ENCODE measurements at places on chromosomes 4 and X. TPM values are rescaled to one million over a fixed set of nuclear protein-coding genes. Genes with fewer than 3 reads are reported as not detected.

DNA sequence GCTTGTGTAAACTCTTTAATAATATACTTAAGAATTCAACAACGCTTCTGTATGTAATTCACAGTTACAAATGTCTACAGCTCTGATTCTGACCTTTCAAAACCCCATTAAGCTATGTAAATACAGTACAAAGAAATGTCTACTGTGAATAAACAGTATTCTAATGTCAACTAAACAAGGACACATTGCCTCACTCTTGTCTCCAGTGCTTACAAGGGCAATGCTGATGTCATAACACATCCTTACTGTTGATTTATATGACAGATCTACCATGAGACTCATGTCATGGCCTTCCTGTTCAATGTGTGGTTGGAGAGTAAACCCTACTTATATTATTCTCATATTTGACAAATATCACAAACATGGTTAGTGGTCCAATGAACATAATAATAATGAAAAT lies 256.1 kb upstream of the ADGRL3 start:
- DNase-seq: no peak

- no peak for DNase-seq
These were observed 50.6 kb upstream of the ANKRD17 start for GRCh38 chr4:73309211-73309610.

DNA sequence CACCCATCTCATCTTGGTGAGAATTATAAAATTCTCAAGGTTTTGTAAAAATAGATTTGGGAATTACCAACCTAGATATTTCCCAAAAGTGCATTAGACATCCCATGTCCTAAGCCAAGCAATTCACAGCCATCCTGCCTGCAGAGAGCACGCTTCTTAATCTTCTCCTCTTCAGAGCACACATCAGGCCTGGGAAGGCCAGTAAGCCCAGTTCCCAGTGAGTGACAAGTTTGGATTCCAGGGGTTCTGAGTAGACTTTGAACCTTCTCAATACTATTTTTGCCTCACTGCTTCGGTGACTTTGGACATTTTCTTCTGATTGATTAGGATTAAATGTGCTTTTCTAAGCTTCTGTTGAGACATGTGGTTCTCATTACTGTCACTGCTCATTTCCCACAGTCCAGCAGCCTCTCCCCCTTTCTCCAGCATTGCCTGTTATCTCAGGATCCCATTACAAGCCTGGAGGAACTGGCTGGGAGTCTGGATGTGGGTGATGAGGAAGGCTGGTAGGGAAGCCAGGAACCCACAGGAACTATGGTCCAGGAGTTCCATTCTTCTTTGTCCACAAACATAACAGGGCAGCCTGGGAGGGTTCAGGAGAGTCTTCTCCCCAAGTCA lies 56.4 kb upstream of the TMEM150C start:
- peak; percentile 40 for DNase-seq

- no peak for DNase-seq
These were observed 97.3 kb downstream of the PPP1R2C start for GRCh38 chrX:42680666-42681065.

GRCh38 chrX:23616361-23616760 lies 50.9 kb upstream of the PRDX4 start:
- no peak for DNase-seq

GRCh38 chrX:72624194-72624593 lies 51.6 kb upstream of the HDAC8 start:
- no peak for DNase-seq

- DNase-seq: peak; percentile 85
These were observed 3.8 kb downstream of the CXXC4 start for GRCh38 chr4:104490770-104491480.

DNA sequence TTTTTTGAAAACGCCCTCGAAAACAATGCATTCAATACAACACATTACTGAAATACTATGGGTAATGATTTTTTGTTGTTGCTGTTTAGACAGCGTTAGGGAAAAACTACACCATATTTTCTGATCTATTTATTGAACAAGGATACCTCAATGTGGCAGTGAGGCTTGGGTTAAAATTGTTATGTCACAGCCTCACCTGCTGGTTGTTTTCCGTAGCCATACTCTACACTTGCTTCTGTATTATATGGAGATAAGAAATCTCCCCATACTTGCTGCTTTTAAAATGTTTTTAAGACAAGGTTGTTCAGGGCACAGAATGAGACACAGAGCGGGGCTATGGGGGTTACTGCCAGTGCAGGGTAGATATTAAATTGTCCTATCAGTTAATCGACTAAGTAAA lies 221.6 kb upstream of the FTHL17 start:
- DNase-seq: no peak

GRCh38 chr4:26135331-26135730 lies 185.5 kb upstream of the RBPJ start:
- DNase-seq: no peak

DNA sequence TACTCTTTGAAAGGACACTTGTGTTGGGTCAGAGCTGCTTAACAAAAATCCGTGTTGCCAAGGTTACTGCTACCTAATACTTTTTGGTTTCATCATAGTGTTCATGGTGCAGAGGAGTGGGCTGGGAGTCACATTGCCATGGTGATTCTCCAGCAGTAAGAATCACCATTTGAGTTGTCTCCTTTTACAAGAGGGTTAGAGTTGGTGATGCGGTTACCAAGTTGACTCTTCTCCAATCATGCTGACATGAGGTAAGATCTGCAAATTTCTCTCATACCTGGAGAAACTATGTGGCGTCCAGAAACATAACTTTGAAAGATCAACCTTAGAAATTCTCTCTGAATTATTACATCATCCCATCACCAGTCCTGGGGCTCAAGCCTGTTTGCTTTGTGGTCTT lies 242.9 kb upstream of the CNKSR2 start:
- no peak for DNase-seq

DNA sequence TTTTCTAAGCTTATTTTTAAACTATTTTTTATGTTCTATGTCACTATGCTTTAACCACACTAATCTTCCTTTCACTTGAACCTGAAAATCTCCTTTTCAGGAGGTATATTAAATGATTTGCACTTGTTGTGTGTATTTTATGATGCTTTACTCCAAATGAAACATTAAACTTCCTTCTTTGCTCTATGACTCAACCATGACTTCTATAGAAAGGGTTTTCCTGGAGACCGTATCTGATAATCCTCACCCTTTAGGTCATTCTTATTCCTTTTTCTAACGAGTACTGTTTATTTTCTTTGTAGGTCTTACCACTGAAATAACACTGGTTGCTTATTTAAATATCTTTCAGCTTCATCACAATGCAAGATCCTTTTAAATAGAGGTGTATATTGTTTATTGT lies 1163.2 kb downstream of the PCDH18 start:
- no peak for DNase-seq

GRCh38 chr4:148398988-148399387 lies 43.2 kb downstream of the NR3C2 start:
- no peak for DNase-seq

GRCh38 chr4:66017671-66018070 lies 347.4 kb upstream of the EPHA5 start:
- DNase-seq: no peak

DNA sequence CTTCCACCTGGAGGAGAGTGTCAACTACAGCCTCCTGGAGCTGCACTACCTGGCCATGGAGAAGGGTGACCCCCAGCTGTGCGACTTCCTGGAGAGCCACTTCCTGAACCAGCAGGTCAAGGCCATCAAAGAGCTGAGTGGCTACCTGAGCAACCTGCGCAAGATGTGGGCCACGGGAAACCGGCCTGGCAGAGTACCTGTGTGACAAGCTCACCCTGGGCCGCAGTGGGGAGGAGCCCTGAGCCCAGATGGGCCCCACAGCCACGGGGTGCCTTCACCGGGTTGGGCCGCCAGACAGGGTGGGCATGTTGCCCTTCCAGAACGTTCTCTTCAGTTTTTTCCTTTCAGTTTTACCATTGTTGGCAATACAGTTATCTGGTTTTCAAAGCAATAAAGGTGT lies 15.2 kb upstream of the FAM47A start:
- DNase-seq: no peak

GRCh38 chr4:43457866-43458265 lies 565.4 kb downstream of the GRXCR1 start:
- DNase-seq: no peak

GRCh38 chr4:61805979-61806378 lies 605.9 kb downstream of the ADGRL3 start:
- no peak for DNase-seq

GRCh38 chr4:184902550-184902949 lies 76.8 kb upstream of the ACSL1 start:
- DNase-seq: no peak

KIAA1210 gene
- polyA plus RNA-seq: 0.92 TPM

HPGDS gene
- 3.8 TPM for polyA plus RNA-seq

ARHGAP10 gene
- polyA plus RNA-seq: 14.9 TPM

ADAMTS3 gene
- polyA plus RNA-seq: 8.7 TPM

H2BW1 gene
- polyA plus RNA-seq: not detected

ADGRL3 gene
- polyA plus RNA-seq: 17.5 TPM

SAGE1 gene
- not detected for polyA plus RNA-seq

LETM1 gene
- polyA plus RNA-seq: 20.3 TPM

F8A2 gene
- not detected for polyA plus RNA-seq

FGB gene
- 1.9 TPM for polyA plus RNA-seq

Data from left lung (tissue), 14 donors.